ENCODE measurements at places on chromosomes 16 and 17. TPM values are rescaled to one million over a fixed set of nuclear protein-coding genes. Genes with fewer than 3 reads are reported as not detected.

The ZFP3 gene
- total RNA-seq = 3.5 TPM

The MAF gene
- total RNA-seq = 31.8 TPM

The RGS9 gene
- total RNA-seq = 0.36 TPM

The EXOC3L1 gene
- not detected for total RNA-seq

The SRCIN1 gene
- not detected for total RNA-seq

The RAP1GAP2 gene
- total RNA-seq = 2.7 TPM

The CDH8 gene
- not detected for total RNA-seq

DNA sequence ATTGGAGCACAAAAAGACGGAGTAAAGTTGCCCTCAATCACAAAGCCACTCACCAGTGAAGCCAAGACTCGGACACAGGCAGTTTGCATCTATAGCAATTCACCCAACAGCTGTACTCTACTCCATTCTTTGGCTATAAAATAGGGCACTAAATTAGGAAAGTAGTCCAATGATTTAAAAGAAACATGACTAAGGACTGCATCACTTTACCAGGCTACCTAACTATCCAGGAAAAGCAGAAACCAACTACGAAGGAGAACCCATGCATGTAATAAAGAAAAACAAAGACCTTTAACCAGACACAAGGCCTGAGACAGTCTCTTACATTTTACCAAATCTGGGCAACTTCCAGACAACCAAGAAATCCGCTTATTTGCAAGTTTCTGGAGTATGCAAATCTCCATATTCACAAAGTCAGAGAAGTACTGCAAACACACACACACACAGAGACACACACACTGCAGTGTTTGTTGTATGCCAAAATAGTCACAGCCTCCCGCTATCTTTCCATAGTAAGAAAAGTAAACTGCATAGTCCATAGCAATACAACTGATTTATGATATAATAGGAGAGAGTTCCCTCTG, 59.8 kb downstream of the CDH11 start:
- peak overlapping the region; percentile 73 for H3K27ac ChIP-seq
- H3K36me3 ChIP-seq = peaks cover 52% of the 10 kb centered on the region
- peaks cover 28% of the 10 kb centered on the region for H3K4me1 ChIP-seq
- DNase-seq = no peak

GRCh38 chr16:88339930-88340754, 42.6 kb upstream of the ZNF469 start:
- H3K27ac ChIP-seq = no peak overlapping the region
- H3K4me3 ChIP-seq = no peak overlapping the region
- H3K27me3 ChIP-seq = no peaks in the 10 kb centered on the region
- peak; percentile 60 for DNase-seq

- H3K4me3 ChIP-seq = no peak overlapping the region
- H3K36me3 ChIP-seq = peaks cover 14% of the 10 kb centered on the region
- H3K27me3 ChIP-seq = no peaks in the 10 kb centered on the region
- H3K4me1 ChIP-seq = peaks cover 8% of the 10 kb centered on the region
- DNase-seq = peak; percentile 69
Observed at GRCh38 chr16:89118361-89119165, 24.9 kb downstream of the ACSF3 start.

- no peaks in the 10 kb centered on the region for H3K27me3 ChIP-seq
- H3K36me3 ChIP-seq = no peaks in the 10 kb centered on the region
- no peak overlapping the region for H3K4me3 ChIP-seq
Observed at GRCh38 chr17:55903028-55903690, 152.3 kb downstream of the PCTP start.

DNA sequence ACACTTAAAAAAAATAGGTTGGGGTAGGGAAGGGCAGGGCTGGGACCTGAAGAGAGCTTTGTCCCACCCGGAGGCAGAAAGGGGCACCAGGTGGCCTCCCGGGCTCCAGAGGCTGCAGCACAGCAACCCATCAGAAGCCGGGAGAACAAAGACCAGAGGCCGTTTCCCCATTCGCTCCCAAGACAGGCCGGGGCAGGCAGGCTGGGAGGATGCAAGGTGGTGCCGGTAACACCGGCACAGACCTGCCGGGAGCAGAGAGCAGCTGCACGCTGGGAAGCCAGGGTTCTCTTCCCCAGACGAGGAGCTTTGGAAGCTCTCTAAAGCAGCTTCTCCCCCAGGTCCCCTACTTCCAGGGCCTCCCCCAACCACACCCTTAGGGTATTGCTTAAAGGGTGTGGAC, 5.6 kb downstream of the PPL start:
- H3K27me3 ChIP-seq = peaks cover 43% of the 10 kb centered on the region
- H3K27ac ChIP-seq = no peak overlapping the region
- H3K36me3 ChIP-seq = no peaks in the 10 kb centered on the region
- peaks cover 13% of the 10 kb centered on the region for H3K4me1 ChIP-seq
- no peak overlapping the region for H3K4me3 ChIP-seq

DNA sequence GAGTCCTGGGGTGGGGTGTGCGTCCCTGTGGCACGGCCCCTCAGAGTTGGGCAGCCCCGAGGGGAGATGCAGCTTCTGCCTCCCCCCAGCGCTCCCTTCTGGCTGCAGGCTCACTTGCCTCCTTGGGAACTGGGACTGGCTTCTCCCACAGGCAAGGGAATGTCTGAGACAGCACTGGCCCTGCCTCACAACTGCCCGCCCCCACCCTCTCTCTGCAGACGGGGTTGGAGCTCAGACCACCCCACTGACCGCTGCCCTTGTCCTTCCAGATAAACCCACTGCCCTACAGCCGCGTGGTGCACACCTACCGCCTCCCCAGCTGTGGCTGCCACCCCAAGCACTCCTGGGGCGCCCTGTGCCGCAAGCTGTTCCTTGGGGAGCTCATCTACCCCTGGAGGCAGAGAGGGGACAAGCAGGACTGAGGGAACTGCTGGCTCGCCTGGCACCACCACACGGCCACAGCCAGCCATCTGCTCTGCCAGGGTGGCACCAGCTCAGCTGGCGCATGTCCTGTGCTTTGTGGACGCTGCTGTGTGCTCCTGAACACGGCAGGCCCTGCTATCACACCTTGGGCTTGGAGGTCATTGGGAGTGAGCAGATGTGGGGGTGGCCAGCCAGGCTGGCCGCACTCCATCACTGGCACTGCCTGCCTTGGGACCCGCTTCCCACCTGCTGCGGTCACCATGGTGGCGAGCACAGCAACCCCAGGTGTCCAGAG, 7.1 kb upstream of the RAB40C start:
- no peak overlapping the region for H3K27ac ChIP-seq
- H3K4me1 ChIP-seq = peaks cover 21% of the 10 kb centered on the region
- no peak overlapping the region for H3K4me3 ChIP-seq
- peak; percentile 86 for DNase-seq
- H3K36me3 ChIP-seq = no peaks in the 10 kb centered on the region

DNA sequence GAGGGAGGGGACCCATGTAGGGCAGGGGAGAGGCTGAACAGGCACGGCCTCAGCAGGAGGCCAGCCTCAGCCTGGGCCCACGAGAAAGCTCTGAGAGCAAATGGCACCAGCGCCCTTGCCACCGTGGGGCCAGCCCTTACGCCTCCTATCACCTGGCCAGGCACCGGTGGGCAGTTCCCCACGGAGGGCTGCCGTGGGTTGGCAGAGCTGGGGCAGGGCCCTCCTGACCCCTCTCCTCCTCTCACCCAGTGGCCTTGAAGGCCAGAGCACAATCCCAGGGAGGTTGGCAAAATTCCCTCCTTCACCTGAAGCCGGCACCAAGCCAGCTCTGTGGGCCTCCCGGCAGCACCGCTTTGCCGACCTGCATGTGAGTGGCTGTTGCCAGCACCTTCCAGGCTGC, 53.1 kb upstream of the ENPP7 start:
- no peaks in the 10 kb centered on the region for H3K4me1 ChIP-seq
- no peak for DNase-seq
- H3K36me3 ChIP-seq = no peaks in the 10 kb centered on the region
- H3K27ac ChIP-seq = no peak overlapping the region
- H3K4me3 ChIP-seq = no peak overlapping the region

DNA sequence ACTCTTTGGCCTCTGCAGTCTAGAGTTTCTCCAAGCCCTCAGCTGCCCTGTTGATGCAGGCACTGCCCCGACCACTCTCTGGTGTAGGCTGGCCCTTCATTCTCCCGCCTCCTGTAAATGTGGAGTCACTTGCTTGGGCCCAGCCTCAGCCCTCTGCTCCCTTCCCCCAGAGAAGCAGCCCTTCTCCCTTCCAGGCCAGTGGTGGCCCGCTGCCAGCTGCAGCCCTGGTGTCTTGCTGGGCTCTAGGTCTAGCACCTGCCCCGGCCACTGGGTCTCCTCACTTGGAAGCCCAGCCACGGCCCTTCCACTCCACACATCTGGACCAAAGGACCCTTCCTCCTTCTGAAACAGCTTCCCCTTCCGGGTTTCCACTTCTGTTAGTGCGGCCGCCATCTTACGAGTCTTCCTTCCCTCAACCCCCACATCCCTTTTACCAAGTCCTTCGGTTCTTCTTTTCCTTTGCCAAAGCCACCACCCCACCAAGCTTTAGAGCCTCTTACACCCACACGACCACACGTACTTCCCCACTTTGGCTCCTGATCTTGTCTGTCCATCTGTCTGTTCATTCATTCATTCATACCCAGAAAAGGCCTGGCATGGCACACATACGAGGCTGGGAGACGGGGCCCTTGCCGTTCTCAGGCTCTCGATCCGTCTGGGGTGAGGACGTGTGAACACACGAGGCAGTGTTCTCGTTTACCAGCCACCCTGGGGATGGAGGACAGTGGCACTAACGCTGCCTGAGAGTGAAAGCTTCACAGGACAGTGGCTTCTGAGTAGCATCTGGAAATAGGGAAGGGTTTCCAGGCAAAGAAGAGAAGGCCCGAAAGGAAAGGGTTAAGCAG, 68.0 kb downstream of the ABR start:
- peaks cover 44% of the 10 kb centered on the region for H3K4me1 ChIP-seq
- no peaks in the 10 kb centered on the region for H3K27me3 ChIP-seq
- DNase-seq = peak; percentile 50
- H3K36me3 ChIP-seq = no peaks in the 10 kb centered on the region

GRCh38 chr17:46922804-46923635, at the start of gene GOSR2:
Gene GOSR2, plus strand, starts transcription at chr17:46923160. Its CDS starts 33 bp downstream, at chr17:46923193.
- H3K27ac ChIP-seq = peak within 1 kb of the TSS; percentile 93
- peaks cover 8% of the 10 kb centered on the region for H3K36me3 ChIP-seq
- peaks cover 10% of the 10 kb centered on the region for H3K4me1 ChIP-seq
- DNase-seq = peak; percentile 95

- peaks cover 48% of the 10 kb centered on the region for H3K4me1 ChIP-seq
- H3K27ac ChIP-seq = peak overlapping the region; percentile 94
- H3K27me3 ChIP-seq = no peaks in the 10 kb centered on the region
- DNase-seq = peak; percentile 69
- H3K4me3 ChIP-seq = peak overlapping the region; percentile 89
Observed at GRCh38 chr16:27315333-27316037, 1.7 kb downstream of the IL4R start.

DNA sequence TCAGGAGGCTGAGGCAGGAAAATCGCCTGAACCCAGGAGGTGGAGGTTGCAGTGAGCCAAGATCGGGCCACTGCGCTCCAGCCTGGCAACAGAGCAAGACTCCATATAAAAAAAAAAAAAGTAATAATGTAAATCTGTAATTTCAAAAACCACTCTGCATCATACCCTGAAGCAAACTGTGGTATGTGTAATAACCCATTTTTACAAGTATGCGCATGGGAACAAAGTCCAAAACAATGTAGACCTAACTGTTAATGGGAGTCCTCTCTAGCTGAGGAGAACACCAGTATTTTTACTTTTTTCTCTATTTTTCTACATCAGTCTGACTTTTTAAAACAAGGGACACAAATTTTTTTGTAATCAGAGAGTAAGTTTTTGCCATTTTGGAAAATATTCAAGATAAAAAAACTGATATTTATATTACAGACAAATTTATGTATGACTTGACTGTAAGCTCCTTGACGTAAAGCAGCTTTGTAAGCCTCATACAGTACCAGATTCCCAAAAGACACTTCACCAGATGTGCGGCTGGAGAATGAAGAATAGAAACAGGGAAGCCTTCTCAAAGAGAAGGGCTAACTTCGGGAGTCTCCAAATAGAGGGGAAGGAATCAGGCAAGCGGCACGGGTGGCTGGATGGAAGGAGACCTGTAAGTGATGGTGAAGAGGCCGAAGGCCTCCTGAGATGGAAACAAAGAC, 25.7 kb downstream of the CMTM4 start:
- H3K27ac ChIP-seq = no peak overlapping the region
- H3K4me1 ChIP-seq = no peaks in the 10 kb centered on the region
- H3K4me3 ChIP-seq = no peak overlapping the region
- no peaks in the 10 kb centered on the region for H3K36me3 ChIP-seq

Data from osteoblast (primary cell).